ENCODE measurements at places on chromosomes 12 and 14.

DNA sequence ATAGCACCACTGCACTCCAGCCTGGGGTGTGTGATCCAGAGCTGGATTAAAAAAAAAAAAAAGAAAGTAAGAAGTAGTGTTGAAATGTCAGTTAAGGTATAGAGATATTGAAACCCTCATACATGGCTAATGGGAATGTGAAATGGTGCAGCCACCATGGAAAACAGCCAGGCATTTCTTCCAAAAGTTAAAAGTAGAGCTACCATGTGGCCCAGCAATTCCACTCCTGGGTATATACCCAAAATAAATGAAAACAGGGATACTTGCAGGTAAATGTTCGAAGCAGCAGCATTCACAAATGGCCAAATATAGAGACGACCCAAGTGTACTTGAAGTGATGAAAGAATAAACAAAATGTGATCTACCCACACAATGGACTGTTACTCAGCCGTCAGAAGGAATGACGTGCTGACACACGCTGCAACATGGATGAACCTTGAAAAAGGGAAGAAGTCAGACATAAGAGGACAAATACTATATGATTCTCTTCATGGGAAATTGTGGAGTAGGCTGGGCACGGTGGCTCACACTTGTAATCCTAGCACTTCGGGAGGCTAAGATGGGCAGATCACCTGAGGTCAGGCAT lies 15.2 kb downstream of the IL31 start:
- DNase-seq = no peak

DNA sequence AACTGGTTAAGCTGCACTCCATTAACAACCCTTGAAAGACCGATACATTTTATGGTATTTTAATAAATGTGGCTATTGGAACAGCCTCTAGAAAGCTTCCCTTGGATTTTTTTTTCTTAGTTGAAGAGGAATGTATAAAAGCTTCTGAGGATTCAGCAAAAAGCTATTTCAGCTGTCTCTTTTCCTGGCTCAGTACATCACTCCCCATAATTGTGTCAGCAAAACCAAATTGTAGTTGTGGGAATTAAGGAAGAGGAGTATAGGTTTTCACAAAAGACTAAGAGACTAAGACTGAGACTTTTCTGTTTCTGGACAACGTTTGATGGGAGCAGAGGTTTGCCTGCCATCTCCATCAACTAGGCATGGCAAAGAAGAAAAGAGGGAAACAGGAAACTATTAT lies 106.5 kb downstream of the C12orf50 start:
- DNase-seq = no peak

DNA sequence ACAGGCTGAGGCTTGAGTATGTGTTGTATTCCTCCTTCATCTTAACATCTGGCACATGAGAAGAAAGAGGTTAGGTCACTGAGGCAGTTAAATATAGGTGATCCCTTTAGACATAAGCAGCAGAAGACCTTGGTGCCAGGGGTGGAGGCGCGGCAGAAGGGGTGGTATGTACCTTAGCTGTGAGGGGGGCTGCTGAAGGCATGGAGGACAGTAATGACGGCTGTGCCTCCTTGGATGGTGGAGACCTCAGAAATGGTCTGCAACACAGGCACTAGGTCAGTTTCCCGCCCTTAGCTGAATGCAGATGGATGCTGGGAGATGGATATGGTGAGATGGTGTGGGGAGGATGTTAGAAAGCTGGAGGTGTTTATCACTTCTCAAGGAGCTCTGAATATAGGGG lies 1.5 kb upstream of the PNMA1 start:
- DNase-seq = no peak

DNA sequence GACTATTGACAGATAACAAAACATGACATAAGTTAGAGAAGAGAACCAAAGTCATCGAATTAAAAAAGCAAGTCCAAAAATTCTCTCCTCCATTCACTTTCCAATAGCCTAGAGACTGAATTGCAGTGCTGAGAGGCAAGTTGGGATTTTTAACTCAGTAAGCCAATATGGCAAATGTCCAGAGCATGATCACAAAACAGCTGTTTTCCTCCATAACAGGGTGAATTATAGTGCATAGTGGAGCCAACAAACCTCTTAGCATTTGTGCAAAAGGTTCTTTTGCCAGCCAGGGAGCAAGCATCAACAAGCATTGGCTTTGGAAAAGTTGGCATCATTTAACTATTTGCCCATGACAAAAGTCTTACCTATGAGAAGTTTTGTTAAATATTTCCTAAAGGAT lies 458.8 kb upstream of the NOVA1 start:
- DNase-seq = no peak

GRCh38 chr14:24851837-24852236 lies 198.1 kb downstream of the STXBP6 start:
- DNase-seq = no peak

- DNase-seq = no peak
These were observed 471.7 kb upstream of the STXBP6 start for GRCh38 chr14:25521616-25522015.

GRCh38 chr12:6896846-6897435 lies 7.7 kb upstream of the LRRC23 start:
- no peak for DNase-seq

DNA sequence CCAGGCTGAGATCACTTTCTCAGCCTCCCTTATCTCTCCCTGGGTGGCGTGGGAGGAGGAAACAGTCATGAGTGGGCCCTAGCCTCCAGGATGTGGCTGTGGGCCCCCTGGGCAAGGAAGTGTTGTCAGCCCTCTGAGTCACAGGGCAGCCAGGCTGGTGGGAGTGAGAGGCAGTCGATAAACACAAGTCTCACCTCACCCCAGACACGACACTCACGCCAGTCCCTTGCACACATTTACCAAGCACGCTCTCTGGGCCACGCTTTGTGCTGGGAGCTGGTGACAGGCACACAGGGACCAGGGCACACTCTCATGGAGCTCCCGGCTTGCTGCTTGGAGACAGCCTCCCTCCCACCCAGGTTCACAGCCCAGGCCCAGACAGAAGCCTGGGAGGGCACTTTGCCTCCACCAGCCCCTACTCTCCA lies 1.9 kb upstream of the KRT79 start:
- DNase-seq = no peak

DNA sequence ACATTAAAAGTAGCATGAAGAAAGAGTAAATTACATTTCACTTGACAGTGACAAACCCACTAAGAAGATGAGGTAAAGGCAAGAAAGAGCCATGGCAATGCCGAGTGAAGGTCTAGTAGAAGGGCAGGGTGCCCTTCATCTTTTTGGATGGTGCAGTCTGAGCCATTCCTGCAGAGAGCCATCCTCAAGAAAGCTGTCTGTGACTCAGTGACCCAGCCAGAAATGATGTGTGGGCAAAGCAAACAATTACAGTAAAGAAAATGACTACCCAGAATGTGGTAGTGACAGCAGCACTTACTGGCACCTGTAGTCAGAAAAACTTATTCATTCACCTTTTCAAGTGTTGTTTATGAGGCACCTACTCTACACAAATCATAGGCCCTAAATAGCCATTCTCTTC lies 281.7 kb downstream of the DUSP6 start:
- no peak for DNase-seq

DNA sequence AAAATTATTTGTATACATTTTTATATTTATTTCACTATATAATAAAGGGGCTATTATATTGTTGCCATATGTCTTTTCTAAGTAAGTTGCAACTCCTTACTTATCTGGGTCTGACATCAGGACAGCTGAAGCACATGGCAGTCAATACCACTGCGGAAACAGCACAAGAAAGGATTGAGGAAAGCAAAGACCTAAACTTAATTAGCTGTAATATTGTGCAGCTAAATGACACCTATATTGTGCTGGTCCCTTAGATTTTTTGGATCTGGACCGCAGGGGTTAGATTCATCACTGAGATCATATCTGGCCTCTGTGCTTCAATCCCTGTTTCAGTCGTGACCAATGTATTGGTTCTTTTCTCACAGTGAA lies 359.6 kb upstream of the DIO2 start:
- DNase-seq = no peak

- DNase-seq = no peak
These were observed 23.4 kb upstream of the FGF6 start for GRCh38 chr12:4468994-4469393.

DNA sequence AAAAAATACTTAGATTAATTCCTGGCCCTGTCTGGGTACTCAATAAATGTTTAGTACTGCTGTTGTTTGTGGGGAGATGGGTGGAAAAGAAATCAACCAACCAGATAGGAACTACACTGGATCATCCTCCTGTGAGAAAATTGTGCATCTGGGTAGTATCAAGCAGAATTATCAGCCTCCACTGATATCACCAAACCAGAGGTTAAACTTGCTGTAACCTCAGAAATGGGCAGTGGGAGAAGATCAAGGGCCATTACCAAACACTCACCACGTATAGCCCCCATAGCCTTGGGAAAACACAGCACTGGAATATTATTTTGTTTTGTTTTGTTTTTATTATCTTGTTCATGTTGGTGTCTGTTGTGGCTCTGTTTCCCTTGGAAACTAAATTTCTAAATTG lies 19.7 kb downstream of the VEZT start:
- DNase-seq = no peak

- DNase-seq = no peak
These were observed 2.5 kb upstream of the MAX start for GRCh38 chr14:65104791-65105190.

DNA sequence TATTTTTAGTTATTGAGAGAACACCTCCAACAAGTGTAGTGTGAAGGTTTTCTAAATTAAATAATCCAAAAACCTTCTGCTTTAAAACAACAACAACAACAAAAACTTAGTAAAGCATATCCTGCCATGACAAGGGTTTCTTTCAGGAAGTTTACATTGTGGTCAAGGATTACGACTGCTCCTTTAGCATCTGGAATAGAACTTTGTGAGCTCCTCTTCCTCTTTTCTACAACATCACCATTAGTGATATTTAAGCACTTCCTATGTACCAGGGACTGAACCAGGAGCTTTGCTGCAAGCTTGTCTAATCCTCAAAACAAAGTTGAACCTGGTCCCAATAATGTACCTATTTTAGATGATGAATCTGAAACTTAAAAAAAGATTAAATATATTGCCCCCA lies 315.4 kb upstream of the KITLG start:
- DNase-seq = no peak

DNA sequence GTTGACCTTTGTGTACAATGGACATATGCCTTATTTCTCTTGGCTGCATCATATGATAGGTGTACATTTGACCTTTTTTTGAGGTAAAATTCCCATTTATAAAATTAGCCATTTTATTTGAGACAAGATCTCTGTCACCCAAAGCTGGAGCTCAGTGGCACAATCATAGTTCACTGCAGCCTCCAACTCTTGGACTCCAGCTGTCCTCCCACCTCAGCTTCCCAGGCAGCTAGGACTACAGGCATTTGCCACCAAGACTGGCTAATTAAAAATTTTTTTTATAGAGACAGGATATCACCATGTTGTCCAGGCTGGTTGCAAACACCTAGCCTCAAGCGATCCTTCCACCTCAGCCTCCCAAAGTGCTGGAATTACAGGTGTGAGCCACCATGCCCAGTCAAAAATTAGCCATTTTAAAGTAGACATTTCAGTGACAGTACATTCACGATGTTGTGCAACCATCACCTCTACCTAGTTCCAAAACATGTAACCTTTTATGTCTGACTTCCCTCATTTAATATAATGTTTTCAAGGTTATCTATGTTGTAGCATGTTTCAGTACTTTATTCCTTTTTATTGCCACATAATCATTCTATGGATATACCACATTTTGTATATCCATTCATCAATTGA lies 5.4 kb downstream of the G2E3 start:
- no peak for DNase-seq

GRCh38 chr14:74653386-74654138 lies 41.5 kb upstream of the LTBP2 start:
- DNase-seq = no peak

DNA sequence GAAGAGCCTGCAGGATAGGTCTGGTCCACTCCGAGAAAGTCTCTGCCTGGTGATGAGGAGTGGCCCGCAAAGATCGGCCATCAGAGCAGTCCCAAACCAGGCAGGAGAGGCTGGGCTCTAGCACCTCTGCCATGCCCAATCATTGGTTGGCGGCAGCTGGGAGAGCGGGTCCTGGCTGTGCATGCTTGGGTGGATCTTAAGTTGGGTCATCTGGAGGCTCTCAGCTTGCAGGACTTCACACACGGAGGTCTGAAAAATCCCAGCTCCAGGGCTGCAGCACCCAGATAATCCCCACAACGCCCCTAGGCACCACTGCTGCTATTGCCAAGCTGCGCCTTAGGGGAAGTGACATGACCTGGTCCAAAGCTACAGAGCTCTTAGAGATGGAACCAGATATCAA lies 766.7 kb upstream of the TBX3 start:
- DNase-seq = no peak

GRCh38 chr12:41653386-41654326 lies 465.5 kb downstream of the PDZRN4 start:
- DNase-seq = no peak

DNA sequence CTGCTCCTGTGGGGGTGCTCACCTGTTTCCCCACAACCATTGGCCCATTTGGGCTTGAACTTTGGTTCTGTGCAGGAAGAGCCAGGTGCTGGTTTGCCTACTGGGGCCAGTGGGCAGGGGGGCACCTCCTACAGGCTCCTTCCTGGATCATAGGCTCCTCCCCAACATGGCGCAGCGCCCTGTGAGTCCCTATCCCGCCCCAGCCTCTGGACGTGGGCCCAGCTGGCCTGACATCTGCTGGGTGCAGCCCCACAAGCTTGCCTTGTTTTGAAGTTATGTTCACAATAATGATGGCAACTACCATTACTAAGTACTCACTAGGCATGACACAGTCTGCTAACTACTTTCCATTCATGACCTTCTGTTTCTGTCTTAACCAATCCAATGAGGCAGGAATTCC lies 147.8 kb downstream of the RBM19 start:
- DNase-seq = no peak

- no peak for DNase-seq
These were observed 7.9 kb downstream of the CD9 start for GRCh38 chr12:6208130-6208529.

GRCh38 chr12:82555699-82556098 lies 131.0 kb upstream of the TMTC2 start:
- DNase-seq = no peak

DNA sequence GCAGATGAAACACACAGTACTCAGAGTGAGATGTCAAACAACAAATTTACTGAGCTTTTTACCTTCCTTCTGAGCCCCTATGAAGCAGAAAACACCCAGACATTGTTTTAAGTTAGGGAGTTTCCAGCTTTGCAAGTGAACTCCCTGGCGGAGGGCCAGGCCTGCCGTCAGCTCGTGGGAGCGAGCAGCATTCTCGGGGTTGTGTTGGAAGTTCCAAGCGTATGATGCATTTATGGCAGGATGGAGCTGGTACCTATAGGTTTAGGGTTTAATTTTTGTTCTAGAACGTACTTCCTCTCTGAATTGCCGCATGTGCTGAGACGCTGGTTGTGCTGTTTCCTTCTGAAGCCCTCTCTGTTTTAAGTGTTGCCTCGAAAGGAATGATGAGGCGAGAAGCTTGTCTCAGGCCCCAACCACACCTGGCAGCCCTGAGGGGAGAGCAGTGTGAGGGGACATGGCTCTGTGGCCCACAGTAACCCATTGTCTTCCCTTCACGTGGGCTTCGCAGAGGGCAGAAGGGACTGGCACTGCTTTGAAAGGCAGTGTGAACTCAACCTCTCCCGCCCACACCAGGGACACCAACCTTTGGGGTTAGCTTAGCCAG lies 76.6 kb downstream of the SSPN start:
- DNase-seq = no peak
